ENCODE measurements at places on chromosomes 12 and 14. TPM values are rescaled to one million over a fixed set of nuclear protein-coding genes. Genes with fewer than 3 reads are reported as not detected.

The GPRC5D gene
- not detected for total RNA-seq

The IQSEC3 gene
- 0.02 TPM for total RNA-seq

The FSCB gene
- not detected for total RNA-seq

The TCL1B gene
- total RNA-seq = not detected

The KIF5A gene
- total RNA-seq = 0.20 TPM

The KITLG gene
- 21.9 TPM for total RNA-seq

The KRT75 gene
- 0.15 TPM for total RNA-seq

The CLEC9A gene
- not detected for total RNA-seq

The GZMB gene
- total RNA-seq = not detected

The VRTN gene
- total RNA-seq = not detected

The GDF3 gene
- not detected for total RNA-seq

The SSTR1 gene
- total RNA-seq = not detected
